ENCODE measurements at places on chromosomes 6 and 20.

GRCh38 chr6:53437557-53438202 is 88.9 kb upstream of the ELOVL5 start:
- DNase-seq, result no peak

DNA sequence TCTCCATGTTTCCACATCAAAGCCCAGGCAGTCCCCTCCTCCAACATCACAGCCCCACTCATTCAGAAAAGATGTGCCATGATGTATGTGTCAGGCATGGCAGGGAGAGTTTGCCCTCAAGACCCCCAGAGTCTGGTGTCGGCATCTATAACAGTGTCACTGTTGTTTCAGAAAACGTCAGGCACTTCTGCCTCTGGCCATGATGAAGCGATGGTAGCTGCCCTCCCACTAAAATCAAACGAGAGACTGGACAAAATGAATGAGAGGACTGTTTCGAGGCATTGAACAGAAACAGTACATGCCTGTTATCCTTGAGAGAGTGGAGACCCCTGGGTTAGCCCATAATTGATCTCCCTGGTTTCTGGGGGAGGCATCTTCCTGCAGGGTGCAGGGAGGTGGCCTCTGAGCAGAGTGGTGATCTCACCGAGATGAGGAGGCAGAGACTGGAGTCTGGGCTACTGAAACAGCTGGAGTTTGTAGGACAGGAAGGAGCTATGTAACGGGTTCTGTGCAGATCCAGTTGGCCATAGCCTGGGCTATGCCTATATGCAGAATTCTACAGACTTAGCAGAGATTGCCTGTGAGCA is 144.5 kb downstream of the SYCP2 start:
- no peak for DNase-seq

DNA sequence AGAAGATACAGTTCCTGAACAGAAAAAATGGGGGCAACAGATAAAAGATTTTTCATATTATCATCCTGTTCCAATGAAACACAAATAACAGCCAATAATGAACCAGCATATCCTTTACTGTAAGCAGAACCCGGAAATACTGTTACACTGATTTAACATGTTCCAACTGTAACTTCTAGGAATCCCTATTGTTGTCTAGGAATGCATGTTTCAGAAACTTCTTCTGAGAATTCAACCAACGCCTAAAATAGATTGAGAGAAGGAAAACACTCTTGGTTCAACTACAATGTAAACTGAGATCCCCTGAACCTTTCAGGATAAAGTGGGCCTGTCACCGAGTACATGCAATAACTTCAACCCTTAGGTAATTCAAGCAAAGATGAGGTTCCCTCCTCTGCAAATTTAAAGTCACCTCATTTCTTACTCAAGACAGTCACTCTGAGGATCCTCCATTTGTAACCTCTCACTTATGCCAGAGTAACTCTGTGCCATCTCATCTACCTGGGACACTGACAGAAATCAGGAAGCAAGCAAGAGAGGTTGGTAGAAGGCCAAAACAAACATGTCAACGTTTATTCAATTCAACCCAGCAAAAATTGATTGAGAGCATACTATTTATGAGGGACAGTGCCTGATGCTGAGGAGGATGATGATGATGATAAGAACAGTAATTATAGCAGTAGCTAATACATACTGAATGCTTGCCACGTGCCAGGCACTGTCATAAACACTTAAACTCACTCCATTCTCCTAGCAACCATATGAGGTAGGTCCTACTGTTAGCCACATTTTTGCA is 14.1 kb downstream of the UBE3D start:
- no peak for DNase-seq

GRCh38 chr20:24543741-24544140 is 74.3 kb downstream of the SYNDIG1 start:
- no peak for DNase-seq

DNA sequence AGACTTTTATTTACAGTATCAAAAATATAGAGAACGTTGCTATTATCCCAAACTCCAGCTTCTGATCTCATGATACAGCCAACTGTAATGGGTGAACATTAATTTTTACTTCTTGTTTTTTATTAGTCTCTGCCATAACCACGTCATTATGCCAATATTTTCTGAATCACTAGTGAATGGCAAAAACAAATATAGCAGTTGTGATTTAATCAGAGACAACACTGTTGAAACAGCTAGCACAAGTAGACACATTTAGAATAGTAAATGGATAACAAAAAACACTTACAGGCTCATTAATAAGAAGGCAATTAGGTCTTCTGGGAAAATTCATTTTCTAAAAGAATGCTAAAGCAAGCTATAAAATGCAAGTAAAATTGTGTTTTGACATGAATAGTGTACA is 8.1 kb downstream of the PTPRK start:
- DNase-seq, result no peak

- peak; percentile 70 for DNase-seq
These were observed 31.9 kb upstream of the TXLNB start for GRCh38 chr6:139323511-139324300.

- DNase-seq, result no peak
These were observed 655.9 kb upstream of the MAN1A1 start for GRCh38 chr6:120005292-120005976.

DNA sequence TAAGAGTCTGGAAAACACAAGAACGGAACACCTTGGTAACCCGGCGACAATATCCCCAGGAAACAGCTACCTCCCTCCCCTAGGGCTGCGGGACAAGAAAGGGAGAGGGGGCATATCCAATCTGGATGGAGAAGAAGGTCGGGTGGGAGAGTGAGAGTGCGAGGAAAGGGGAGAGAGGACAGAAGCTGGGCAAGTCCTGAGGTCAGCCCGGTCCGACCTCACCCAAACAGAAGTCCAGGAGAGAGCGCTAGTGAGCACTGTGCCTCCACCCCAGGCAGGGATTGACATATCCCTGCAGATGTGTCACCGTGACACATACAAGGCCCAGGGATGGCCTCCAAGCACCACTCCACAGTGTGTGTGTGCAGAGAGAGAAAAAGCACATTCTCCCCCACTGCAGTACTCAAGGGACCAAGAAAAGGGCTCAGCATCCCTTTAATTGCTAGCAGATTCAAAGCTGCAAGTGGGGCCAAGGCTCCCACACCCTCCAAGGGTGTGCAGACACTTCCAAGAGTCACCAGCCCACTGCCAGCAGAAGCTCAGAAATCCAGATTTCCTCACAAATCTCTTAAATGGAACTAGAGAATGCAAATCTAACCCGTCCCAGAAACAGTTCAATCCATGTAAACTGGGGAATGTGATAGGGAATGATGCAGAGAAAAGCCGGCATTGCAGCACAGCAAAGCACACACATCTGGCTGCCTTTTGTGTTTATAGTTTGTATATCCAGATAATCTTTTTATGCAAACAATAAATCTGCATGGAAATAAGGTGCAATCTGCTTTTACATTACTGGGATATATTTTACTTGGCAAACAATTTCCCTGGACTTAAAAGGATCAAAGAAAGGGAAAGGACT is 3.1 kb downstream of the PXDC1 start:
- DNase-seq, result no peak

GRCh38 chr6:126145351-126145750 is 159.0 kb downstream of the TRMT11 start:
- DNase-seq, result no peak

Measured in activated T-helper 1 cell treated with anti-CD3 and anti-CD28 coated beads, Interleukin-12 subunit alpha, Interleukin-12 subunit beta, Interleukin-2, Interleukin-4 antibody, amounts not matched to agents 30 ng/mL and 10 ng/mL and 1 ng/mL, durations not matched to agents 14 hours and 24 hours and 36 hours (primary cell).